ENCODE measurements at places on chromosomes 1 and 21.

DNA sequence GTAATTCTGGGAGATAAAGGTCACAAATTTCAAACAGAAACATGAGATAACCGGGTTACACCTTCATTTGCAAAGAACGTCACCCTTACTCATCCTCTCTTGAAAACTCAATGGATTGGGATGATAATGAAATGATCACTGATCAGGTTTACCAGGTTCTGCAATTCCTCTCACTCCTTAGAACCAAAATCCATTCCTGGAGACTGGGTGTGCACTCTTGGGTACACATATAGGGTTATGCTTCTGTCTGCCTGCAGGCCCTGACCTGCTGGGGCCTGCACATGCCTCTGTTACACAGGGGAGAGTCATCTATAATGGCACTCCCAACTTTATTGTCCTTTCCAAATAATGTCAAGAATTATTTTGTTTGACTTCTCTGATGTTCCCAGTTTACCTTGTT is 8.3 kb downstream of the SUSD4 start:
- DNase-seq = no peak

GRCh38 chr1:31027693-31028526 is 37.6 kb downstream of the PUM1 start:
- peak; percentile 84 for DNase-seq

DNA sequence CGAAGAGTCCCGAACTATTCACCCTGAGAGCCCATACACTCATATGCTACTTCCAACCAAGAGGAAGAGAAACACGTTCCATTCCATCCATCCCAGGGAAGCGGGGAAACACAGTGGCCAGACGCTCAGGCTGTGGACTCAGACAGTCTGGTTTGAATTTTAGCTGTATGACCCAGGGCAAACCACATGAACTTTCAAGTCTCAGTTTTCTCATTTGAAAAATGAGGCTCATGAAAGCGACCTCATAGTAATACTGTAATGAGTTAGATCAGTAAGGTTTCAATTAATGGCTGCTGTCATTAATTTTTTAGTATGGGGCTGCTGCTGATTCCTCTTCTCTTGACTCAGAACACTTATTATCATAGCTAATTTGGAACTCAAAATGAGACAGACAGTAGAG is 1.5 kb downstream of the FCRL4 start:
- no peak for DNase-seq

- no peak for DNase-seq
Observed at GRCh38 chr1:28233264-28233606, 406 bp upstream of the DNAJC8 start.

DNA sequence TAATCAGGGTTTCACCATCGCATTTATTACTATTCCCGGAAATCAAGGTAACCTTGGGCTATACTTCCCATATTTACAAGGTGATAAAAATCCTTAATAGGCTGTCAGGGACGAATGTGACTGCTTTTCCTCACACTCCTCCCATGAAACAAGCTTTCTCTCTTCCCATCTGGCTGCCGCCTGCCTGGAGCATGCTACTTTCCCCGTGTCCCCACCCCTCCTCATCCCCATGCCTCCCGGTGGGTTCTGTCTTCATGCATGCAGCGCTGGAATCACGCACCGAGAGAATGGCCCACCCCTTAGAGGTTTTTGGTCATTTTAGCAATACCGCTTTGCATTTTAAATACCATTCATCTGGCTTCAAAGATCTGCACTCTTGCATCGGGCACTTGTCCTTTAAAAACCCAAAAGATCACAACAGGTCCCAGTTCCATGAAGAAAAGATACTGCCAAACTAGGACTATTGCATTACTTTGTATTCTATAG is 339.1 kb downstream of the NTNG1 start:
- no peak for DNase-seq

GRCh38 chr1:54867717-54868057 is 19.3 kb downstream of the DHCR24 start:
- no peak for DNase-seq

DNA sequence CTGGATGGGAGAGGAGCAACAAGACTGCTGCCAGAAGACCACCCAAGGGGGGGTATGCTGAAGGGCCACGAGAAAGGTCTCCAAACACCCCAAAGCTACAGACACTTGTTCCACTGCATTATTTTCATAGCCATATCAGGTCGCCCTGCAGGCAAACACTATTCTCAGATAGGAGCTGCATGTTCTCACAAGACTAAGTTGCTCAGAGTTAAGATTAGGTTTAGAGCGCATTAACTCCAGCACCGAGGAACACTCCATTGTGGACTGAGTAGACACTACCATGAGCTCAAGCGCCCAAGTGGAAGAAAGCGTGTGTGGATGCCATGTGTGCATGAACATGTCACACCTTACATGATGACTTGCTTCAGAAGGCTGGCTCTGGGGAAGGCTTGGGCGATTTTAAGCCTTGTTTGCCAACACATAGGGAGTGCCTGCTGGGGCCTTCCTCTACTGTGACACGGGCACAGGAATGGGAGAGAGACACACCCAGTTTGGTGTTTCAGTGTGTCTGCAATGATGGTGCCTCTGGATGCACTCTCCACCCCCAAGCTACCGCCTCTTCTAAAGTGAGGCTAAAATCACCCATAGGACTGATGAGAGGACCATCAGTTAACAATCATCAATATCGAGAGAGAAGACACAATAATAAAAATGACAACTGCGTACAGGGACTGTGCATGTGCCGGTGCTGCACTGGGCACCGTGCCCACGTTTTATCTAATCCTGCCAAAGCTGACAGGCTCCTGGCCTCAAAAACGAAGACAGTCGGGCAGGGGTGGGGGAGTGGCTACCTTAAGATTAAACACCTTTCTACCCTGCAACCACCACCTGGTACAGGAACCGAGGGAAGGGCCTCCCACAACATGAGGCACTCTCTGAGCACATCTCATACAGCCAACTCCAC is 34.9 kb downstream of the SSBP3 start:
- no peak for DNase-seq

GRCh38 chr1:54318246-54318814 is 87.9 kb downstream of the SSBP3 start:
- DNase-seq = no peak

- DNase-seq = peak; percentile 88
Observed at GRCh38 chr1:53393325-53393792, 65.5 kb upstream of the LRP8 start.

GRCh38 chr1:222995236-222995580 is 147.8 kb downstream of the TLR5 start:
- DNase-seq = peak; percentile 32

DNA sequence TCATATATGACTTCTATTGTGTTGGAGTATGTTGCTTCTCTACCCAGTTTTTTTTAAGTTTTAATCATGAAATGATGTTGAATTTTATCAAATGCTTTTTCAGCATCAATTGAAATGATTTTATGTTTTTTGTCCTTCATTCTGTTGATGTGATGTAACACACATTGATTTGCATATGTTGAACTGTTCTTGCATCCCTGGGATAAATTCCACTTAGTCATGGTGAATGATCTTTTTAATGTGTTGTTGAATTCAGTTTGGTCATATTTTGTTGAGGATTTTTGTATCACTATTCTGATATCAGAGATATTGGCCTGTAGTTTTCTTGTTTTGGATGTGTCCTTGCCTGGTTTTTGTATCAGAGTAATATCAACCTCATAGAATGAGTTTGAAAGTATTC is 46.6 kb upstream of the CD55 start:
- DNase-seq = no peak

DNA sequence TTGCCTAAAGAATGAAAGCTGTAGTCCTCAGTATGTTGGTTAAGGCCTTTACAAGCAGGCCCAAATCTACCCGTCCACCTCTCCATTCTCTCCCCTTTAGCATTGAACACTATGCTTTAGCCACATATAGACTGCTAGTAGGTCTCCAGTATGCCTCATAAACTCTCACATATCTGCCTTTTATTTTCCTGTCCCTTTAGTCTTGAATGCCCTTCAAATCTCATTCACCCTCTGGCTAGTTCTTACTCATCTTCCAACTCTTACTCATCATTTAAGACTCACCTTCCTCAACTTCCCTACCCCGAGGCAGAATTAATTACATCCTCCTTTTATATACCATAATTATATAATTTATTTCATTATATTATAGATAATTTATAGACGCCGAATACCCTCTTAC is 78.7 kb upstream of the TSPAN2 start:
- DNase-seq = no peak

- DNase-seq = peak; percentile 97
Observed at GRCh38 chr1:20574686-20575540, 14.0 kb upstream of the CDA start.

DNA sequence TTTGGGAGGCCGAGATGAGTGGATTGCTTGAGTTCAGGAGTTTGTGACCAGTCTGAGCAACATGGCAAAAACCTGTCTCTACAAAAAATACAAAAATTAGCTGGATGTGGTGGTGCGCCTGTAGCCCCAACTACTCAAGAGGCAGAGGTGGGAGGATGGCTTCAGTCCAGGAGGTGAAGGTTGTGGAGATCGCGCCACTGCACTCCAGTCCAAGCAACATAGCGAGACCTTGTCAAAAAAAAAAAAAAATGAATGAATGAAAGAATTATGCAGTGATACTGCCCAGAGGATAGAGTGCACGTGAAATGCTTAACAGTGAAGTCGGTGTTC is 429 bp upstream of the DPH2 start:
- no peak for DNase-seq

DNA sequence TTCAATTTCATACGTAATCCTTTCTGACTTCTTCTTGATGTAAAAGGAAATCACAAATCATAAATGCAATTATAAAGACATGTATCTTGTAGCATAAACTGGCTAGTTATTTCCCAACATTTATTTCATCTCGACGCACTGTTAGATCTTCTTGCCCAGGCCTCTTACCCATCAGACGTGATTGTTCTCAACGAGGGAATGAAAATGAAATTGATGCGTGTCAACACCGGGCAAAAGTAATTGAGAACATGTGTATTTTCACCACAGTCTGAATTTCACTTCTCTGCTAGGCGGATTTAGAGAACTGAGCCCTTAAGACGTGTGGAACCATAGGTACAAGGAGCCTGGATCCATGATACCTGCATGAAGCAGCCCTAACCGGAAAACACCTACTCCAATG is 519.7 kb downstream of the KCNT2 start:
- DNase-seq = no peak

DNA sequence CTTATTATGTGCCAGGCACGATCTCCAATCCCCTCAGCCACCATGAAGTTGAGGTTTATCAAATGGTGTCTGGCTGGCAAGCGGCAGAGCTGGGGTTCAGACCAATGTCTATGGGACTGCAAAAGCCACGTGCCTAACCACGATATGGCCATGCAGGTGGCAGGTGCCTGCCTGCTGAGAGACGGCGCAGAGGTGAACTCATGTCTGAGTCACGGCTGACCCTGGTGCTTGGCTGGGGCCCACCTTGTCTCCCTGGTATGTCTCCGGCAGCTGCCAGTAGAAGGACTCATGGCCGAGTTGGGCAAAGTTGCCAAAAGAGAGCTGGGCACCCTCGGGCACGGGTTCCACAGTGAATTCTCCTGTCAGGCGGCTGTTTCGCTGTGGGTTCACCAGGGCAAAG is 59.9 kb downstream of the LDLRAD2 start:
- DNase-seq = no peak

- DNase-seq = peak; percentile 4
Observed at GRCh38 chr1:221405146-221405545, 336.7 kb downstream of the DUSP10 start.

- peak; percentile 11 for DNase-seq
Observed at GRCh38 chr1:147292012-147292411, 49.5 kb downstream of the CHD1L start.

GRCh38 chr1:24022581-24023361 is 42.6 kb upstream of the SRSF10 start:
- no peak for DNase-seq

DNA sequence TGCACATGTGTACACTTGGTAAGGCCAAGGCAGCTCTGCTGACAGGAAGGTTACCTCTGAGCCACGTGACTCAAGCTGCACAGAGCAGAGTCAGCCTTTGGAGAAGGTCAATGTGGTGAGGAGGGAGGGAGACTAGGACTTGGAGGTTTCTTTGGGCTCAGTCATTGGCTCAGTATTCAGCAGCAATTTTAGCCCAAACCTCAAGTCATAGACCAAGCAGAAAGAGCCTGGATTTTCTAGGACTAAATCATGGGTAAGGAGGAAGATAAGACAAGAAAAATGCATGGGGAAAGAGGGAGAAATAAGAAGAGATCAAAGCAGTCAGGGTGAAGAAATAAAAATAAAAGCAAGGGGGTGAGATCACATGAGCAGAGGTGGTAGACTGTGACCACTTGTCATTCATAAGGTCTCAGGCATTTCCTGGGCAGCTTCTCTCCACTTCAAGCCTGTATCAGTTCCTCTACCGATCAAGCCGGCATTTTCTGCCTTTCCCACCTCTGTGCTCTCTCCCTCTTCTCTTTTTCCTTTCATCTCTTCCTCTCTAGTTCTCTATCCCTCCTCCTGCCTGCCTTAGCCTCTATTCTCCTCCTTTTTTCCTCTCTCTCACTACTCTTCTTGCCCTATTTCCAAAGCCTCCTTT is 51.7 kb upstream of the DUSP10 start:
- no peak for DNase-seq

GRCh38 chr1:237383791-237384190 is 341.8 kb downstream of the RYR2 start:
- no peak for DNase-seq

- DNase-seq = no peak
Observed at GRCh38 chr1:189409774-189410173, 1067.9 kb downstream of the BRINP3 start.

- no peak for DNase-seq
Observed at GRCh38 chr1:232090816-232091215, 464.2 kb downstream of the DISC1 start.

DNA sequence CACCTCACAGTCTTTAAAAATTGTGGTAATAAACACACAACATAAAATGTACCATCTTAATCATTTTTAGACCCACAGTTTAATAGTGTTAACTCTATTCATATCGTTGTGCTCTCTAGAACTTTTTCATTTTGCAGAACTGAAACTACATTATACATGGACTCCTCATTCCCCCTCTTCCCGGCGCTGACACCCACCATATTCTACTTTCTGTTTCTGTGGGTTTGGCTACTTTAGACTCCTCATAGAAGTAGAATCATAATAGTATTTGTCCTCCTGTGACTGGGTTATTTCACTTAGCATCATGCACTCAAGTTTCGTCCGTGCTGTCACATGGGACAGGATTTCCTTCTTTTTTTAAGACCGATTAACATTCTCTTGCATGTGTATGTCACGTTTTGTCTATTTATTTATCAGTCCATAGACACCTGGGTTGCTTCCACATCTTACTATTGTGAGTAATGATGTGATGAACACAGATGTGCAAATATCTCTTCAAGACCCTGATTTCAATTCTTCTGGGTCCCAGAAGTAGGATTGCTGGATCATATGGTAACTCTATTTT is 62.9 kb upstream of the TMPRSS2 start:
- no peak for DNase-seq

DNA sequence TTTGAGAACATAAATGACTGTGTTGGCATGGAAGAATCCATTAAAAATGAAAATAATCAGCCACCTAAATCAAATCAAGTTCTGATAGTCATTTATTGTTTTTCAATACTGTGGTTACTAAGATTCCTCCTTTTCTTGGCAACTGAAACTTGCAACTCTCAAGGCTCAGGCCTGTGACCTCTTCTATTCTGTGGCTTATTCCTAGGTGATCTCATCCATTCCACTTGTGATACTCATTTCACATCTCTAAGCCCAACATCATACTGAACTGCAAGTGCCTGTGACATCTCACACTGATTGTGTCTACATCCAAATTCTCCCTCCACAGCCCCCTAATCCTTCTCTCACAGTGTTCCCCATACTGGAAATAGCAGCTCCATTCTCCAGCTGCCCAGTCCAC is 4.8 kb upstream of the ST6GALNAC5 start:
- no peak for DNase-seq

GRCh38 chr1:68624233-68624632 is 127.4 kb upstream of the DEPDC1 start:
- no peak for DNase-seq
